ENCODE measurements at places on chromosomes 2 and 18. TPM values are rescaled to one million over a fixed set of nuclear protein-coding genes. Genes with fewer than 3 reads are reported as not detected.

GRCh38 chr2:178366412-178366811 lies 84.6 kb downstream of the PRKRA start:
- H3K4me1 ChIP-seq: no peaks in the 10 kb centered on the region
- H3K36me3 ChIP-seq: no peaks in the 10 kb centered on the region
- H3K27ac ChIP-seq: no peak overlapping the region
- H3K4me3 ChIP-seq: no peak overlapping the region

- no peaks in the 10 kb centered on the region for H3K36me3 ChIP-seq
- no peak overlapping the region for H3K4me3 ChIP-seq
- DNase-seq: no peak
- no peaks in the 10 kb centered on the region for H3K27me3 ChIP-seq
- peak overlapping the region; percentile 60 for H3K27ac ChIP-seq
Measured at GRCh38 chr2:160411167-160411566, 82.4 kb downstream of the RBMS1 start.

DNA sequence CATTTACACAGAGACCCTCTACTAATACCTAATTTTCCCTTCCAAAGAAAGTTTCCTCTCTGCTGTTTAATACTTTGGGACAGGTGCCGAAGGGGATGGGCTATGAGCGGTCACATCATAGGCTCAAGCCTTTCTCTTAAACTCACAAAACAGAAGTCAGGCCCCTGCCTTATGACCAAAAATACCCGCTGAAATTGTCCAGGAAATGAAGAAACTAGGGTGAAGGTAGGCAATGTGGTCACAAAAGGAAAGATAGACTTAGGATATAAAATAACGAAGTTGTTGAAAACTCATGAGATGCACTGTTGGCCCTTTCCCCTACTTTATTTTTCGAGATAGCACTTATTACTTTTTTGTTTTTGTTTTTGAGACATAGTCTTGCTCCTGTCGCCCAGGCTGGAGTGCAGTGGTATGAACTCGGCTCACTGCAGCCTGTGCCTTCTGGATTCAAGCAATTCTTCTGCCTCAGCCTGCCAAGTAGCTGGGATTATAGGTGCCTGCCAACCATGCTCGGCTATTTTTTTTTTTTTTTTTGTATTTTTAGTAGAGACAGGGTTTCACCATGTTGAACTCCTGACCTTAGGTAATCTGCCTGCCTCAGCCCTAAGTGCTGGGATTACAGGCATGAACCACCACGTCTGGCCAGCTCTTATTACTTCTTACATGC lies 16.3 kb downstream of the SLC8A1 start:
- no peaks in the 10 kb centered on the region for H3K36me3 ChIP-seq
- H3K4me1 ChIP-seq: peaks cover 80% of the 10 kb centered on the region
- no peak for DNase-seq
- H3K4me3 ChIP-seq: no peak overlapping the region

- H3K4me3 ChIP-seq: no peak overlapping the region
- no peaks in the 10 kb centered on the region for H3K36me3 ChIP-seq
- no peak overlapping the region for H3K27ac ChIP-seq
- H3K27me3 ChIP-seq: no peaks in the 10 kb centered on the region
- peak; percentile 48 for DNase-seq
Measured at GRCh38 chr2:10814571-10815331, 2.2 kb upstream of the PDIA6 start.

ATP8B1 gene
- 24.0 TPM for polyA plus RNA-seq

- H3K4me3 ChIP-seq: no peak overlapping the region
- H3K36me3 ChIP-seq: no peaks in the 10 kb centered on the region
- H3K27ac ChIP-seq: no peak overlapping the region
Measured at GRCh38 chr2:230903231-230904150, 21.6 kb downstream of the GPR55 start.

DNA sequence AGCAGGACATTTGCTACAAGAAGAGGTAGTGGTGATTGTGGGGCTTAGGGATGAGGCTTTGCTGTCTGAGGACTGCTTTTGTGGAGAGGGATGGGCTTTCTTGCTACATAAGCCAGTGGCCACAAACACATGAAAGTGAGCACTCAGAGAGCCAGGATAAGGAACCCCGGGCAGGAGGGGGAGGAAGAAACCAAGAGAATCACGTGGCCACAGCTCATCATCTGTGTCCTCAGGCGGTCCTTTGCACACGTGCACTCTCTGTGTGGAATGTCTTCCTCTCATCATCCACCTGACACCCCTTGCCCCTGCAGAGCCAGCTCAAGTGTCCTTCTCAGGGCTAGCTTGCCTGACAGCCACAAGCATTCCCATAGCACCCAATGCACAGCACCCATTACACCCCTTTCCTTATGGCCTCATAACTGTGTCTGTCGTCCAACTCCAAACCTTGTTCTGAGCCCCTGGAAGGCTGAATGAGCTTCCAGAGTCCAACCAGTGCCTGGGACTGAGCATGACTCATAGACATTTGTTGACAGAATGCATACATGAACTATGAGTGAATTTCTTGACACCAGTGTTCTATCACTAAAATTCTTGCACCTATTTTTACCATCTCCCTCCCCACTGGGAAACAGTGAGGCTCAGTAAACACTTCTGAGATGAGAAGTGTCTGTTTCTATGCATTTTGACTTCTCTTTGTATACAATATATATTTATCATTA lies 398.3 kb downstream of the ALK start:
- no peak overlapping the region for H3K27ac ChIP-seq
- no peak for DNase-seq
- H3K27me3 ChIP-seq: no peaks in the 10 kb centered on the region
- H3K4me1 ChIP-seq: no peaks in the 10 kb centered on the region

STPG4 gene
- polyA plus RNA-seq: 0.12 TPM

DNA sequence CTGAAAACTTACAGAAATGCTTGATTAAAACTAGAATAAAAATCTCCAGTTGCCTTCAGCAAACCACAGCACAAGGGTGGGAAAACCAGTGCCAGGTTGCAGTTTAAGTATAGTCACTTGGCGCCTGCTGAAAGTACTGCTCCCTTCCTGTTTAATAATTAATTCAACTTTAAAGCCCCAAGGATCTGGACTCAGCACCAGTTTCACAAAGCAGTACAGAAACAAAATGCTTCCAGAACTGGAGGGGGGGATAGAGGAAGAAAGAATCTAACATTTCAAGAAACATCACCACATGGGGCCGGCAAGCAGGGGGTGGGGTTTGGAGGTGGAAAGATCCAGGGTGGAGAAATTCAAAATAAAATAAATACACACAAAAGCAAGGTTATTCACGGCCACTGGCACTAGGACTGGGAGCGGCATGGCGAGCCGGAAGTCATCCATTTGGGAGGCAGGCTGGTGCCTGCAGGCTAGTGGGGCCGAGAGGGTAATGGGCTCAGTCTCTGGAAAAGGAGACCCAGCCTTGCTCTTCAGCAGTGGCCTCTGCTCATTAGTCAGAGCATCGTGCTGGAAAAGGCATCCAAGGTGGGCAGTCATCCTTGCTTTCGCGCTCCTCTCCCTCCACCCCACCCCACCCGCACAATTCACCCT lies 85.8 kb downstream of the POU3F3 start:
- H3K36me3 ChIP-seq: no peaks in the 10 kb centered on the region
- no peaks in the 10 kb centered on the region for H3K4me1 ChIP-seq
- no peak for DNase-seq
- H3K4me3 ChIP-seq: no peak overlapping the region

FBXO48 gene
- 1.2 TPM for polyA plus RNA-seq

GRCh38 chr2:235463893-235464292 lies 29.9 kb upstream of the AGAP1 start:
- DNase-seq: no peak
- H3K27me3 ChIP-seq: peaks cover 3% of the 10 kb centered on the region
- H3K36me3 ChIP-seq: no peaks in the 10 kb centered on the region
- H3K4me1 ChIP-seq: no peaks in the 10 kb centered on the region

DNA sequence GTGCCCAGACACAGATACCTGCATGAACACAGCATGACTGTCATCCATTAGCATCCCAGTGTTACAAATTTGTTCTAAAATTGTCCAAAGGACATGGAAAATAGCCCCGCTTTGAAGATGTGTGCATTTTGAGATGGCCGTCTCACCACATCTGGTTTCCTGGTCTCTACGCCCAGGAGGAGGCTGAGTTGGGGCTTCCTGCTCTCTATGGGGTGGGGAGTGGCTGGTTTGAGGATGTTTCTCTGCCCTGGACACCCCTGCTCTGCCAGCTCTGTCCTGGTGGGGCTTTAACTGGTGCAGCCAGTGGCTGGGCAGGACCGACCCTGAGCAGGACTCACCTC lies 74.6 kb upstream of the SMAD7 start:
- H3K27ac ChIP-seq: no peak overlapping the region
- no peaks in the 10 kb centered on the region for H3K36me3 ChIP-seq
- no peak for DNase-seq
- H3K4me3 ChIP-seq: no peak overlapping the region

DNA sequence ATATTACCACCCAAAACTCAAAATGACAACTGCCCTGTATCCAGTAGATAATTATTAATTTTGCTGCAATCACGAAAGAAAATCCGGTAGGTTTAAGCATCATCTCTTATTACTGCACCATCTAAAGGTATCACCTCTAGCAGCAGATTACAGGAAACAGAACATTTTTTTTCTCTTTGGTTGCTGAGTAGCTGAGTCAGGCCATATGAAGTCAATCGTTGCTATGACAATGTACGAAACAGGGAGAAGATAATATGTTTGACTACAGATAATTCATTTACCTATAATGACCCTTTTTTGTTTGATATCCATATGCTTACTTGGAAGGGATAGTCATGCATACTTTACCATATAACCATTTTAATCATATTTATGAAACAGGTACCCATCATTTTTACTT lies 831.6 kb upstream of the CHAC2 start:
- H3K36me3 ChIP-seq: no peaks in the 10 kb centered on the region
- no peaks in the 10 kb centered on the region for H3K4me1 ChIP-seq
- H3K27me3 ChIP-seq: no peaks in the 10 kb centered on the region
- DNase-seq: no peak

GRCh38 chr2:18395555-18395954 lies 164.9 kb downstream of the RDH14 start:
- H3K4me1 ChIP-seq: no peaks in the 10 kb centered on the region
- no peak overlapping the region for H3K4me3 ChIP-seq
- no peaks in the 10 kb centered on the region for H3K36me3 ChIP-seq
- no peak overlapping the region for H3K27ac ChIP-seq
- DNase-seq: no peak

ALPI gene
- 10.2 TPM for polyA plus RNA-seq

CRYGD gene
- not detected for polyA plus RNA-seq

- peaks cover 6% of the 10 kb centered on the region for H3K4me1 ChIP-seq
- H3K27ac ChIP-seq: no peak overlapping the region
- no peaks in the 10 kb centered on the region for H3K27me3 ChIP-seq
- no peak for DNase-seq
- H3K36me3 ChIP-seq: no peaks in the 10 kb centered on the region
Measured at GRCh38 chr18:61975526-61976326, 82.9 kb upstream of the RNF152 start.

DNA sequence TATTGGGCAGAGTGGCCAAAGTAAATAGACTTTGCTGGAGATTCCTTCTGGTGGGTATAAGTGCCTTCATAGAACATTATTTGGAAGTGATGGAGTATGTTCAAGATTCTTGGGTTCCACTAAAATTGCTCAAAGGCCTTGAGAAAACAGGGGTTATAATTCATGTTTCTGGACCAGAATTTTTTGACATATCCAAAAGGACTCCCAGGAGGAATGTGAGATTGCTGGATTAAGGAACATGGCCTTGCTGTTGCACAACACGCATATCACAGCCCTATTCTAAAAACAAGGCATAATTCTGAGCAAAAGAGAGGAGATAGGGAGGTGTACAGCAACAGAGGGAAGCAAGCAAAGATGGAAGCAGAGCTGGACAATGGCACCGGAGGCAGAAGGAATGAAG lies 111.7 kb upstream of the TNP1 start:
- H3K4me3 ChIP-seq: no peak overlapping the region
- H3K27me3 ChIP-seq: no peaks in the 10 kb centered on the region
- no peak for DNase-seq
- H3K4me1 ChIP-seq: peaks cover 15% of the 10 kb centered on the region
- H3K27ac ChIP-seq: no peak overlapping the region

SERPINE2 gene
- polyA plus RNA-seq: 7.2 TPM

ACVR1 gene
- 2.3 TPM for polyA plus RNA-seq

TUBB8B gene
- polyA plus RNA-seq: 1.2 TPM

- no peak overlapping the region for H3K4me3 ChIP-seq
- DNase-seq: no peak
- no peak overlapping the region for H3K27ac ChIP-seq
- H3K27me3 ChIP-seq: no peaks in the 10 kb centered on the region
- peaks cover 9% of the 10 kb centered on the region for H3K36me3 ChIP-seq
Measured at GRCh38 chr2:231235217-231235616, 36.8 kb downstream of the ARMC9 start.

HOXD11 gene
- 0.69 TPM for polyA plus RNA-seq

GRCh38 chr2:197011801-197012641 lies 85.5 kb upstream of the PGAP1 start:
- no peak overlapping the region for H3K27ac ChIP-seq
- no peak overlapping the region for H3K4me3 ChIP-seq
- no peaks in the 10 kb centered on the region for H3K36me3 ChIP-seq
- H3K4me1 ChIP-seq: no peaks in the 10 kb centered on the region

TEX44 gene
- not detected for polyA plus RNA-seq

GRCh38 chr2:76296438-76296837 lies 585.7 kb upstream of the GCFC2 start:
- no peak for DNase-seq
- no peaks in the 10 kb centered on the region for H3K27me3 ChIP-seq
- H3K36me3 ChIP-seq: no peaks in the 10 kb centered on the region
- no peak overlapping the region for H3K4me3 ChIP-seq

GRCh38 chr2:54469484-54470053 lies 13.4 kb downstream of the SPTBN1 start:
- DNase-seq: no peak
- H3K27ac ChIP-seq: peak overlapping the region; percentile 83
- H3K4me3 ChIP-seq: no peak overlapping the region
- H3K4me1 ChIP-seq: peaks cover 86% of the 10 kb centered on the region

GRCh38 chr2:125254010-125254409 lies 1228.9 kb downstream of the CNTNAP5 start:
- no peaks in the 10 kb centered on the region for H3K27me3 ChIP-seq
- no peaks in the 10 kb centered on the region for H3K36me3 ChIP-seq
- no peak for DNase-seq
- H3K27ac ChIP-seq: no peak overlapping the region
- no peak overlapping the region for H3K4me3 ChIP-seq
- no peaks in the 10 kb centered on the region for H3K4me1 ChIP-seq

NMUR1 gene
- 0.23 TPM for polyA plus RNA-seq

C18orf54 gene
- 0.60 TPM for polyA plus RNA-seq

DNA sequence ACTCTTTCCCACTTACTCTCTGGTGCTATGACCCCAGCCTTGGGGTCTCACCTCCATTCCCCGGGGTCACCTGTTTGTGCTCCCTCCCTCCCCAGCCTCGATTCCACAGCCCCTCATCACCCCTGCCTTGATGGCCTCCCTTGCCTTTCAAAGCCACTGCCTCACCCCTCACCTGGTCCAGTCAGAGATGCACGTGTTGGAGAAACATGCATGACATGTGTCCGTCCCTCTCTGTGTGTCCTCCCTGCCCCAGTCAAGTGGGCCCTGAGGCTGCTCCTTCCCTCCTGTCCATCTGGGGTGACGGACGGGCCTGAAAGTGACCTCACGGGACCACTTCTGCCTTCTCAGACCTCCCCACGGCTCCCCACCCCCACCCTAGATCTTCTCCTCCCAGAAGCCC lies 82.3 kb upstream of the TWIST2 start:
- DNase-seq: no peak
- no peaks in the 10 kb centered on the region for H3K4me1 ChIP-seq
- no peak overlapping the region for H3K4me3 ChIP-seq
- H3K27me3 ChIP-seq: no peaks in the 10 kb centered on the region
- no peak overlapping the region for H3K27ac ChIP-seq

Data from sigmoid colon (tissue), 7 donors.